Erythroblast (primary cell): ENCODE measurements at places on chromosomes 7 and 10.
A peak's percentile ranks its signal among the peaks of the same experiment; 100 is the strongest.

GRCh38 chr7:21706131-21706530 lies 163.3 kb downstream of the DNAH11 start:
- DNase-seq: no peak

GRCh38 chr10:110969183-110969582 lies 49.8 kb downstream of the SHOC2 start:
- DNase-seq: no peak

DNA sequence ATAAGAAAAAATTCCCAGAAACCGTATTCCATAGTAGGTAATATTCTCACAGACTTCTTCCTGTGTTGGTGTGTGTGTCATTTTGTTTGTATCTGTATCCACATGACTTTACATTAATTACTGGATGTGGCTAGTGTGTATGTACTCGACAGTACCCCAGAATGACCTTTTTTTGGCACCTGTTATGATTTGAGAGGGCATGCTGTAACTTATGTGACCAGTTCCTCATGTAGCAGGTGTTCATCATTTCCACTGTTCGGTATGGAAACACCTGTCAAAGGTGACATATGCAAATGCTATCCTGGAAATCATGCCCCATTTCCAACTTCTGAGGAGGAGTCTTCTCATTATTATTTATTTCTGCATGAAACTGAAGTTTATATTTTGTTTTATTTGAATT lies 89.3 kb downstream of the ZMYND11 start:
- DNase-seq: no peak

GRCh38 chr7:137296576-137296975 lies 47.0 kb downstream of the PTN start:
- no peak for DNase-seq

DNA sequence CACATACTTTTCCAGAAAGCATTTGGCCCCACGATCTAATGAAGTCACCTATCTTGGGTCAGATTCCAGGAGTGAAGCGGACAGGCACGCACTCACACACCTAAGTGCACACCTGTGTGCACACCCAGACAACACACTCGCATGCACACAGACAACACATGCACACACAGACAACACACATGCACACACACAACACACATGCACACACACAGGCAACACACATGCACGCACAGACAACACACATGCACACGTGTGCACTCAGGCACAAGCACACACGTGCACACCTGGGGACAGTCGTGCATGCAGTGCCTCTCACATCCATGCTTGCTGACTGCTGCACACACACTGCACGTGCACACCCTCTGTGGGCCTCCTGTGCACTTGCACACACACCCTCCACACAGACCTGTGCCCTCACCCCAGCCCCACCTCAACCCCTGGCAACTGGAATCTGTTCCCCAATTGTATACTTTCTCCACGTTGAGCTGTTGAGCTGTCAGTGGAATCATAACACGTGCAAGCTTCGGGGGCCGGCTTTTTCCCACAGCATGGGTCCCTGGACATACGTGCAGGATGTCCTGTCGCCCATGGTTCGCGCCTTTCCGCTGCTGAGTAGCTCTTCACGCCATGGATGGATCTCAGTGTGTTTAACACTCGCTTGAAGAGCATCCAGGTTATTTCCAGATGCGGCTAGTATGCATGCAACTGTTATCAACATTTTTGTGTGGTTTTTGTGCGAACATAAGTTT lies 55.3 kb upstream of the CFAP46 start:
- no peak for DNase-seq

- DNase-seq: no peak
Measured at GRCh38 chr7:158244873-158245723, 342.5 kb downstream of the PTPRN2 start.

DNA sequence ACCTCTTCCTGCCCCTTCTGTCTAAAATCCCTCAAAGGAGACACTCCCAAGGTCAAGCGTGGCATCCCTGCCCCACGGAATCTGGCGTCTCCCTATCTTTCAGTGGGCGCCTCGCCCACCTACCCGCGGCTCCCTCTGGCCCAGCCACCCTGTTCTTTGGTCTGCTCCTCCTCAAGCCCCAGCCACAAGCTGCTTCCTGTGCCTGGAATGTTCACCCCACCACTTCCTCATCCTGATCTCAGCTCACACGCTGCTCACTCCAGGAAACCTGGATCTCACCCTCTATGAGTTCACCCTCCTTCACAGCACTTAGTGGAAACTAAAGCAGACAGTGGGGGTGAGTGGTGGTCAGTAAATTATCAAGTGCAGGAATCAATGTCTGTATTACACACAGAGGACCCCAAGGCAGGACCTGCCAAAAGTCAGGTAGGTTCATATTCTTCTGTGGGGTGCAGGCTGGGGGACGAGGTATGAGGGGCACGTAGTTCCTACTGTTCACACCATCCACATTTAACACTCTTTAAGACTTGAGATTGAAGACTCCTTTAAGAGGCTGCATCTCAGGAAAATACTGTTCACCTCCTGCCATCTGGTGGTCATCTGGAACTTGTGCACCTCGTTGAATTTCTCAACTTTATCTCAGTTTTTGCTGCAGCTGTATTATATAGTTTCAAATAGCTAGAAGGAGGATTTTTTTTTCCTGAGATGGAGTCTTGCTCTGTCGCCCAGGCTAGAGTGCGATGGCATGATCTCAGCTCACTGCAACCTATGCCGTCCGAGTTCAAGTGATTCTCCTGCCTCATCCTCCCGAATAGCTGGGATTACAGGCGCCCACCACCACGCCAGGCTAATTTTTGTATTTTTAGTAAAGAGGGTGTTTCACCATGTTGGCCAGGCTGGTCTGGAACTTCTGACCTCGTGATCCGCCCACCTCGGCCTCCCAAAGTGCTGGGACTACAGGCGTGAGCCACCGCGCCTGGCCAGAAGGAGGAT lies 166.6 kb downstream of the ARHGAP21 start:
- peak; percentile 74 for DNase-seq

DNA sequence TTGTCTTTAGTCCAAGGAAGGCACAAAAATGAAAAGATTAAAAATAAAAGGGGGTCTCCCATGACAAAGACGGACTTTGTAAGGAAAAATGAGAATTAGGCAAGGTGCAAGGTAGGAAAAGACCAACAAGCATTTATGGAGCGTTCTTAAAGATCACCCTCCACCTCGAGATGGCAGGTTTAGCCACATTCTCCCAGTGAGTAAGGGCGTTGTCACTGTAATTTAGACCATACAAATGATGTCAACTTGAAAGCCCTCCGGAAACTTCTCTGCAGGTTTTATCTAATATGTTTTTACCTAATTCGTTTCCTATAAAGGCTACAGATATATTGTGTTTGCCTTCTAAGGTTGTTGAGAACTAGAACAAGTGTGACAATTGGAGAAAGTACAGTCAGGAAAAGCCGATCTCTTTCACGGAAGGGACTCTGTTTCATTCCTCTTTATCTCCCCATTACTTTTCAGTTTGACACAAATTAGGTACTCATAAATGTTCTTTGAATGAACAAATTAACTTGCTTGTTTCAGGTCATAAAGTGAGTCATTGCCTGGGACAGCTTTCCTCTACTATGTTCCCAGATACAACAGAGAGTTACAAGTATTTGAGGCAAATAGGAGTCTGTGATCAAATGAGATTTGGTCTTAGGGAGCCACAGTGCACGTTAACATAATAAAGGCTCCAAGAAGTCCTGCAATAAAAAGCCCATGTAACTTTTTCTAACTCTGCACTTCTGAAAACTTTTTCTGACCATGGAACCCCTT lies 102.6 kb upstream of the HABP2 start:
- no peak for DNase-seq

DNA sequence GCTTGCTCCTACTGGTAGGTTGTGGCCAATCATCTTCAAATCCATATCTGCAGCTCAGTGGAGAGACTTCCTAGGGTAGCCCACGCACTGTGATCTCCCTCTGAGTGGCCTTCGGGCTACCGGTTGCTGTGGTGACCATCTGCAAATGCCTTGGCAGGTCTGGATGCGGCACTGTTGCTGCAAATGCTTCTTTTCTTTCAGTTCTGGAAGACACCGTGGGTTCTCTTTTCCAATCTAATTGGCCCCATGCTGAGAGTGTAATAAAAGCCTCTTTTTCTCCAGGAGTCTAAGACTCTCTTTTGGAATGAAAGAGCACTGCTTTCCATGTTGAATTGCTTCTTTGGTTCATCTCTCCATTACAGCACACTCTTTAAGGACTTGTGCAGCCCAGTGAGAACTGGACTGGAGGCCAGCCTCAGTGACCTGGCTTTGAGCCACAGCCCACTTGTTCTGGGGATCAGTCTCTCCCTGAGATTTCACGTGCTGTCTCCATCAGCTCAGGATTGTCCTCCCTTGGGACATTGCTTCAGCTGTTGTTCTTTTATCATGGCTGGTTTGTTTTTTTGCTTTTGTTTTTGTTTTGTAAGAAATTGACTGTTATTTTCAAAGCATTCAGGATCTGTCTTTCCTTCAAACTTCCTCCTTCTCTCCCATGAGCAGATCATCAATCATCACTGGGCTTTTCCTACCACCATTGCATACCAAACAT lies 286.6 kb downstream of the BMPER start:
- no peak for DNase-seq

- DNase-seq: no peak
Measured at GRCh38 chr7:12158334-12159060, 52.6 kb upstream of the TMEM106B start.

DNA sequence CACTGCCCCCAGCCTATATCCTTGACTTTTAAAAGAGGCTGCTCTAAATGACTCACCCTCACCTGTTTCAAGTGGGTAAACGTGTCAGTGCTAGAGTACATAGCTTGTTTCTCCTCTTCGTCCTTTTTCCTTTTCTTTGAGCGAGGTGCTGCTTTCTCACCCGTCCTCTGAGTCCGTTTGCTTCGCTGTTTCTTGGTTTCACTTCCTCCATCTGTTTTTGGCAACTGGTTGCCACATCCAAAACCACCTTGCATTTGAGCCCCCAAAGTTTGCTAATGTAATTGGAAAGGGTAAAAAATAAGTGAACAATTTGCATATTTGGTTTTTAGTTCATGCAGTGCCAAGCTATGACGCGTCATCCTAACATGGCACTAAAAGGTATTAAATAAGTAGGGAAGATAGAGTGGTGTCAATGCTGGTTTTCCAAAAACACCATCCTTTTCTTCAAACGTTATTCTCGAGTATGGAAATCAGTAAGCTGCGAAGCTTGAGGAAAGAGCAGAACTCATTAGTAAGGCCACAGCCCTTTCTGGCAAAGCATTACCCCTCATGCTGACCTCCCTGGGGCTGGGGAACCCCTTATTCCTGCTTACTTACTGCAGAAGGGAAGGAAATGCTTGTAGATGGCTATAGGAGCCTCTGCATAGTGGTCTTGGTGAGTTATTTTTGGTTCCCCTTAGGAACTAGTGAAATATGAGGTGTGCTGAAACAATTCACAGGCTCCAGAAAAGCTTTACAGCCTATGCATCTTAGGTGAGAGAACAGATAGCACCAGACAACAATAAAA lies 133.5 kb downstream of the GALNT11 start:
- no peak for DNase-seq

GRCh38 chr7:70856901-70857630 lies 274.9 kb upstream of the GALNT17 start:
- DNase-seq: peak; percentile 74

GRCh38 chr7:45182856-45183710 lies 25.5 kb downstream of the RAMP3 start:
- no peak for DNase-seq

- peak; percentile 32 for DNase-seq
Measured at GRCh38 chr7:106858618-106859532, 6.2 kb upstream of the PIK3CG start.

DNA sequence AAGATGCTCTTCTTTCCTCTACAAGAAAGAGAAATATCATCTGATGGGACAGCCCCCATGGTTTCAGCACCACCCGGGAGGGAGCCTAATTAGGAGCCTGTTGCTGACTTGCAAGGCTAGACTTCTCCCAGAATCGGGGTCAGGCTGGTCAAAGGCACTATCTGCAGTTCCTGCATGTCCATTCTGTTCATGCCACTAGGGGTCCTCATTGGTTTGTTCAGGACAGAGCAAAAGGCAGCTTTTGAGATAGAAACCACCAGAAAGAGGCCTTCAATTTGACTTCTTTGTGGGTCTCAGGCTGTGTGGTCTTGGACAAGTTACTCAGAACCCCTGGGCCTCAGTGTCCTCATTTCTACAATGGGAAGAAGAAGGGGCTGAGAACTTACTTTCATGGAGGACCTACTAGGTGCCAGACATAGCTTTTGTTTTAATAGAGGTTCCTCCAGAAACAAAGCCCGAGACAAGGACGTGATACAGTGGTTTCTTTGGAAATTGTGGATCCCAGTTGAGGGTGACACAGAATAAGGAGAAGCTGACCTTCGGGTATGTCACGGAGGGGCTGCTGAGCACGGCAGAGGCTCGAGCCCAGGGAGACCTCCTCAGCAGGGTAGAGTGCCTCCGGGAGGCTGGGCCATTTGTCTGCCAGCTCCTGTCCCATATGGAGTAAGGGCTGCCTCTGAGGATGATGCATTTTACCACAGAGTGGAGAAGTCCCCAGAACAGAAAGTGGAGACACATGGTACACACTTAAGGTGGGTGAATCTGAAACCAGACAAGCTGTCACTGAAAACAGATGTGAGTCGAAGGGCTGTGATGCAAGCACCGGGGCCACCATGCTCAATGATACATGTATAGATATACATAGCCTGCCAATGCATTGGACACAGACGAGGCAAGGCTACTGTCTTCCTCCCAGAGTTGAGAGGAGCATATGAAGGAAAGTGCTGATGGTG lies 33.1 kb upstream of the NEUROD6 start:
- peak; percentile 23 for DNase-seq
